ENCODE measurements at places on chromosomes 16 and 17.

DNA sequence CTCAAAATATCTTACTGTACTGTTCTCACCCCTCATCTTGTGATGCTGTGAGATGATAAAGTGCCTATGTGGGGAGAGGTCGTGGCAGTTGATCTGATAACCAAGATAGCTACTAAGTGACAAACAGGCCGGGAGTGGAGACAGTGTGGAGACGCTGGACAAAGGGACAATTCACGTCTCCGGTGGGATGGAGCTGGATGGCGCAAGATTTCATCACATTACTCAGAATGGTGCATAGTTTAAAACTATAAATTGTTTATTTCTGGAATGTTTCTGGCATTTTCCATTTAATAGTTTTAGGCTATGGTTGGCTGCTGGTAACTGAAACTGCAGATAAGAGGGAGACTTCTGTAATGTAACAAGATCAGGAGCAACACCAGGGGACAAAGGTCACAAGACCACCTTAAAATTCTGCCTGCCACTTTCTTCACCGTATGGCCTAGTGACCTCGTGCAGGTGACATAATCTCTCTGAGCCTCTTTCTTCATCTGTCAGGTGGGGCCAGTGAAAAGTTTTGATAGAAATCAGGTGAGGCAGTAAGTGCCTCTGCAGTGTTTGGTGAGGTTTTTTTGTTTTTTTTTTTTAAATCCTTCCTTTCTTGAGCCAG lies 54.4 kb upstream of the LGALS9 start:
- DNase-seq: no peak

- no peak for DNase-seq
Observed at GRCh38 chr17:73359987-73360410, 48.2 kb upstream of the CDC42EP4 start.

GRCh38 chr17:9564104-9564503 lies 11.5 kb downstream of the STX8 start:
- DNase-seq: no peak

DNA sequence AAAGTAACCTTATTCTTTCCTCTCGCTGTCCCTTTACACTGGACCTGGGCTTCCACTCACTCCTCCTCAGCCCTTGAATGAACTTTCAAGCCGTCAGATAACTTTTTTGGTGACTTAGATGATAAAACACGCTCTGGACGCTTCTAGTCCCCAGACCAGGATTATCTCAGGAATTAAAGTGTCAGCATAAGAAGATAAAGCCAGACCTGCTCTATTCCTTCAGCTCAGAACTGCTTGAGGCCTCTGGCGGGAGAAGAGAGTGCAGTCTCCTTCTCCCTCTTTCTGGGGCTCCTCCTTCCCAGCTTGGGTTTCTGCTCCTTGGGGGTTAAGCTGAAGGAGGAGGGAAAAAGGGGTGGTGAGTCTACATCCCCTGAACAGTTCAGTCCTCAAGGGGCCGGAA lies 6.6 kb downstream of the LPO start:
- no peak for DNase-seq

DNA sequence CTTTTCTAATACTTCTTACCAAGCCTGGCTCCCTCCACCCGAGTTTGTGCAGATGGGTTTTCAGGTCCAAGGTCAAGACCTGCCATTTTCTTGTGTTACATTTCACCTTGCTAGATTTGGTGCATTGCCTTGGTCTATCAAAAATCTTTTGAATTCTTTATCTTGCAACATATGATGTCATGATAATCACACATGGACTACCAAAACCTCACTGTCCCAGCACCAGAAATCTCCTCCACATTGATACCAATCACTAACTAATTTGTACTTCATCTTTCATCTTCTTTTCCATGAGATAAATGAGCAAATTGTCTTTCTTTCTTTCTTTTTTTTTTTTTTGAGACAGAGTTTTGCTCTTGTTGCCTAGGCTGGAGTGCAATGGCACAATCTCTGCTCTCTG lies 33.0 kb upstream of the ZFHX3 start:
- no peak for DNase-seq

DNA sequence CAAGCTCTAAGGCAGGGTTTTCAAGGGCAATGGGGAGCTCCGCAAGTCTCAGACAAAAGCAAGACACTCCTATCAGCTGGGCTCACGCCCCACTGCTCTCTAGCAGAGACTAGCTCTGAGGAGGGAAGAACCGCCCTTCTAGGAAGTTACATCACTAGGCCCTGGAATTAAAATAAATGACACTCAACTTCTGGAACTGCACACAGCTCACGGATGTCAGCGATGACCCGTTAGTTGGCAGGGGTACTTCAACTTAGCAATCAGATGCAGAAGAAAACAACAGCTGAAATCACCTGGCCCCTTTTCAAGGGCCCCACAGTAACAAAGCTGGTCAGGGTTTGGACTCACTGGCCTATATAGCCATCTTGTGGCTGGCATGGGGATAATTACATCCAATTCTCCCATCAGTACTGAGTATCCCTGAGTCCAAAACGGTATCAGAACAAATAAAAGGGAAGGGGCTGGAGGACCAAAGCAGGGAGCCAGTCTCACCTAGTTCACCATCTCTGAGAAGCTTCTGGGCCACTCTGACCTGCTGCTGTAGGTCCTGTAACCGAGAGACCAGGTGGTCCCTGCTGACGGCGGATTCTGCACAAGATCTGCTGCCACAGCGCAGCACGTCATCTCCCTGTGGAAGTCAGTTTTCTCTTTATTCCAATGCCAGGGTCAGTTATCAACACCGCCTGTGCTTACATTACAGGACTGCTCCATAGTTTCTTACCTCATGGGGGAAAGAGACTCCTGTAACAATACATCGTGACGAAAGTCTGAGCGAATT lies 22.2 kb downstream of the SERPINF1 start:
- DNase-seq: peak; percentile 13

DNA sequence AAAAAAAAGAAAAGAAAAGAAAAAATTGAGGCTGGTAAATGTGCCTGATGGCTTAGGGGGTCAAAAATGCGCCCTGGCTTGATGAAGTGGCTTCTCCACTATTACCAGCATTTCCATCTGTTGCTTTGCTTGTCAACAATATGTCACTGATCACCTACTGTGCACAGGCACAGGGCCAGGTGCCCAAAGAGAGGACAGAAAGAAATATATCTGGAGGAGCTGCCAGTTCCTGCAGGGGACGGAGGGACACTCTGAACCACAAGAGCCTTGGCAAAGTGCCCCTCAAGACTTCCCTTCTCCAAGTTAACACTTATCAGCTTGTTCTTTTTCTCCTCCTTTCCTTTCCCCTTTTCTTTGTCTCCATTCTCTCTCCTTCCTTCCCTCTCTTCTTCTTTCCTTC lies 34.7 kb downstream of the GINS3 start:
- DNase-seq: no peak

- DNase-seq: no peak
Observed at GRCh38 chr17:65902155-65902554, 289.8 kb downstream of the CEP112 start.

GRCh38 chr17:77403854-77404253 lies 263.1 kb downstream of the SEC14L1 start:
- no peak for DNase-seq

GRCh38 chr16:19132898-19133297 lies 19.1 kb downstream of the ITPRIPL2 start:
- DNase-seq: no peak

- no peak for DNase-seq
Observed at GRCh38 chr17:36000732-36001109, 632 bp downstream of the CCL15 start.

DNA sequence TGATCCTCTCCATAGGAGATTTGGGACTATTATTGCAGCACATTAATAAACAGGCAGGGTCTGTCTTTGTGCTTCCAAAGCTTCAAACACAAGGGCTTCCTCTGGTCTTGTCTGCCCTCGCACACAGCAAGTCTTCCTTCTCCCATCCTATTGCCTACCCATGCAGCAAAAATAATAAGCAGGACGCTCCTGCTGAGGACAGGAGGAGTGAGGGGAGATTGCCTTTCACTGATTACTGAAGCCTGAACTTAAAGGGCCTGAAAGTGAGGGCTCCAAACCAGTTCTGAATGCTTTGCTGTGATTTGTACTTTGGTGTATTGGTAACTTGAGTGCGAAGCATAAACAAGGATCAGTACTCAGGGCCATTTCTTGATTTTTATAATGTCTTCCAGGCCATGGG lies 197.6 kb upstream of the XYLT1 start:
- DNase-seq: no peak

- DNase-seq: peak; percentile 27
Observed at GRCh38 chr17:76107509-76107908, 3.9 kb upstream of the EXOC7 start.

GRCh38 chr17:1126801-1127550 lies 52.8 kb downstream of the ABR start:
- no peak for DNase-seq

DNA sequence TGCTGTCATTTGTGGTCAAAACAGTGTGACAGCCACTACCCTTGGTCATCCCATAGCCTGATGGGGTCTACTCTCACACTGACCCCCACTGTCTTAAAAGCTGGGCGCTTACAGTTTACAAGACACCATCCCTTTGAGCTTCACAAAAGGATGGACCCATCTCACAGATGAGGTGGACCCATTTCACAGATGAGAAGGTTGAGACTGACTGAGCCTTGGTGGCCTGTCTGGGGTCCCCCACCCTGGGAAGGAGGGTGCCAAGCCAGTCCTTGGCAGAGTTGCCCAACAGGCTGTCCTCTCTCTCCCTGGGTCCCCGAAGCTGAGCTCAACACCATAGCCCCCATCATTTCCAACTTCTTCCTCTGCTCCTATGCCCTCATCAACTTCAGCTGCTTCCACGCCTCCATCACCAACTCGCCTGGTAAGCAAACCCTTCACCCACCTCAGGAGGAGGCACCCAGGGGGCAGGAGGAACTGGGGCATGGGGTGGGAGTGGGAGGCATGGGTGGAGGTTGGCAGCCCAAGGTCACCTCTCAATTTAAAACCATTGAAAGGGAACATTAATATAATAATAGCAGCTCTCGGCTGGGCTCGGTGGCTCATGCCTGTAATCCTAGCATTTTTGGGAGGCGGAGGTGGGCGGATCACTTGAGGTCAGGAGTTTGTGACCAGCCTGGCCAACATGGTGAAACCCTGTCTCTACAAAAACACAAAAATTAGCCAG lies 17.2 kb downstream of the SLC12A3 start:
- no peak for DNase-seq

GRCh38 chr17:10879190-10879836 lies 41.4 kb upstream of the PIRT start:
- no peak for DNase-seq

DNA sequence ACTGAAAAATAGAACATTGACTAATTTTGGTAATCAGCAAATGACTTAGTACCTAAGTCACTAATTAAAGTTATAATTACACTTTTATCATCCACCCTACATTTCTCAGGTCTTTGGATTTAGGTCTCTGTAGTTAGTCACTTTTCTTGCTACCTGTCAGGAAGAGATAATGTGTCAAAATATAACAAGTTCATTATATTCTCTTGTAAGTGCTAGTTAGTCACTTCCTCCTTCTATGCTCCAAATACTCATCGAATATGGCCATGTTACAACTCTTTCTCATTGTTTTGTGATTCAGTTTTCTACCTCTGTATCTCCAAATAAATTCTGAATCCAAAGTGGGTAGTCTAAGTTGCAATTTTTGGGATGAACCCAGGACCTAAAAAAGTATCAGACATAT lies 163.5 kb upstream of the KIF2B start:
- DNase-seq: no peak

DNA sequence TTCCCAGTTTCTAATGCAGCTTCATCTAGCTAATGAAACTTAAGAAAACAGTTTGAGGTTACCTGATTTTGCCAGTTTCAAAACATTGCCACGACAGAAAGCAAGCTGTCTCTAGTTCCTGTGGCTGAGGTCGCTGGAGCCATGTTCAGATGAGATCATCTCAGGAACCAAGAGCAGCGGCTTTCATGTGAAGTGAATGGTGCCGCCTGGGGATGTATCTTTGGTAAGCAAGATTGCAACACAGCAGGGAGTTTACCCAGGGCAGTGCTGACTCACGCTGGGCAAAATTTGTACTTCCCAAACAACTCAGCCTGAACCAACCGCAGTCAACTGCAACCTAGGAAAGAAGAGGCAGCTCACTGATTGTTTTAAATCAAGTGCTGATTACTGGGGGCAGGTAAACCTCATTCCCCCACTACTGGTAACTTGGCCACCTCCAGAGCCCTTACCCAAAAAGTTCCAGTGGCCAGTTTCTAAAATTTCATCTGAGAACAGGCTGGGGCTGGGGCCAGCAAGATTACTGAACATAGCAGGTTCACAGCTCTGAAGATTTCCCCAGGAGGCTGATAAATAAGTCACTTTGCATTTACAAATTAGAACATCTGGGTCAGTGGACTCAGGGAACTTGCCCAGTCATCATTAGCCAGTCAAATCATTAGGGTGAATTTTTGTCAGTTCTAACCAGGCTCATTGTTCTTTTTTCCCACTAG lies at the start of gene RFFL:
Gene RFFL, minus strand, starts transcription at position 194 of the 710 bp plus-strand sequence. CDS start 37,154 bp downstream, outside the sequence.
- peak; percentile 93 for DNase-seq

DNA sequence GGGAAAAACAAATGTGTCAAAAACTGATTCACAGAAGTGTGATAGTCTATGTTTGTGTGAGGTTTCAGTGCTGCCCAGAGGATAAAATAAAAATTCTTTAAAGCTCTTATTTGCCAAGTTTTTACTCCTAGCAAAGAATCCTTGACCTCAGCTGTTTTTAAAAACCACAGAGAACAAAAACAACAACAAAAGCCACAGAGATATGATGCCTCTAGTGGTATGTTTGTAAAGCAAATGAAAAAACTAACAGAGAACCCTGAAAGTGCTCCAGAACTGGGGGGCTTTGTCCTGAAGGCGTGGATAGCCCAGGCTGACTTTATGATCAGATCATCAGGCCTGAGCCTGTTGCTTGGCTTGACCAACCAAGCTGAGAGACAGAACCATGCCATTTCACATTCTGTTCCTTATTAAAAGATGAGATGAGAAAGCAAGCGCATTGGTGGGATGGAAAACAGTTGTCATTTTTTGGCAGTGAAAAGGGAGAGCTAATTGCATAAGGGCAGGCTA lies 411.0 kb downstream of the CPPED1 start:
- no peak for DNase-seq

- no peak for DNase-seq
Observed at GRCh38 chr17:56521414-56522141, 71.9 kb upstream of the NOG start.

GRCh38 chr16:66298571-66299120 lies 67.8 kb upstream of the CDH5 start:
- DNase-seq: no peak

DNA sequence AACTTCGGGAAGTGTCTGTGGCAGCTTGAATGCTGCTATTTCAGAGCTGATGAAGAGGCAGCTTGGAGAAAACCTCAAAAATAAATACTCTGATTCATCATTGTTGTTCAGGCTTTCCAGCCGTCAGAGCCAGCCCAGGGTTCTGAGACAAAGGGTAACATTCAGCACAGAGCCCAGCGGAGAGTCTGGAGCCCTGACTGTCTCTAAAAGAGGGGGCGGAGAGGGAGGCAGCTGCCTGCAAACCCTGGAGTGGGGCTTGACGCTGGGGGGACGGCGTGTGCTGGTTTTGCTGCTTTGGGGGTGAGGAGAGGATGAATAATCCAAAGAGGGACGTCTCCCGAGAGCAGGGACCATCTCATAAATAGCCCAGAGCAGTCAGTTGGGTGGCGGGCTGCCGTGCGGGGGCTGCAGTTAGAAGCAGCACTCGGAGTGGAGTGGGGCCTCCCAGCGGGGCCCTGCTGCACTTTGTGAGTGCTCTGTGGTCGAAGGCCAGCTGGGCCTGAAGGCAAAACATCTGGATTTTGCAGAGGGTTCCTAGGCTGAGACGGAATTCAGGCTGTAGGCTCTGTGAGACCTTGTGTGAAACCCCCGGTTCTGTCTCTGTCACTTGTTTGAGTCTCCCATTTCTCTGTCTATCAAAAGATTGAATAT lies 237.8 kb downstream of the PRKCA start:
- DNase-seq: no peak

GRCh38 chr17:6589266-6589946 lies 33.1 kb upstream of the PITPNM3 start:
- no peak for DNase-seq

All from CD4-positive, alpha-beta T cell treated with Interleukin-15 for 4 hours (primary cell).